SJCRH30 (cell line): ENCODE measurements at places on chromosomes 16 and 17. TPM values are rescaled to one million over a fixed set of nuclear protein-coding genes. Genes with fewer than 3 reads are reported as not detected.
A peak's percentile ranks its signal among the peaks of the same experiment; 100 is the strongest.

GRCh38 chr17:48148029-48148770, 40.6 kb downstream of the SNX11 start:
- peak; percentile 39 for DNase-seq

Gene ASPHD1
- total RNA-seq, result 0.06 and 0.35 TPM in 2 replicates

Gene ENKD1
- 2.5 and 3.0 TPM in 2 replicates for total RNA-seq

Gene LRRC37A
- 3.8 and 4.0 TPM in 2 replicates for total RNA-seq

DNA sequence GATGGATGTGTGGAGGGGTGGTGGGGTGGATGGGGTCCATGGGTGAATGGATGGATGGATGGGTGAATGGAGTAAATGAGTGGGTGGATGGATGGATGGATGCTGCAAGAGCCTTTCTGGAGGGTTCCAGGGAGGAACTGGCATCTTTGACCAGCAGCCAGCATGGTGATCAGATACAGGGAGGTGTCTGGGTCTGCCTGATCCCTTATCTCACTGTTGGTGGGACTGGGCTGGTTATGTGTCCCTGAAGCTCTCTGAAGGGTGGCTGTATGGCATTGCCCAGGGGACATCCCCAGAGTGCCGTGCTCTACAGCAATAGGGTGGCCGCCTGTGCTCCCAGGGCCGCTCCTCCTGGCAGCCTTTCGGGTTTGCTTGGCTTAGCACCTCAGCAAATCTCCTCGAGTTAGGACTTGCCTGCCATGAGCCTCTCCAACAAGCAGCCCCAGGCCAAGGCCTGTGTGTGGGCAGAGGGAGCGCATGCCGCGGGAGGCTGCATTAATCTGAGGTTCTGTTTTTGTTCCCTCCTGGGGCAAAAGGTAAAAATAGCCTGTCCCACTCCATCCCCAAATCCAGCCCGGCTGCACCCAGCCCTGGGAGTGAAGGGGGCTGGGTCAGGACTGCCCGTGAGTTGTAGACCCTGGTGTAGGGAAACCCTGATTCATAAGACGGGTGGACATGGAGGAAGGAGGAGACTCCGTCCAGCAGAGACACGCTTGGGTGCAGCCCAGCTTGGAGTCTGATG, 165.4 kb downstream of the SEC14L1 start:
- DNase-seq, result no peak

- peak; percentile 55 for DNase-seq
Measured at GRCh38 chr16:89370081-89370511, 120.3 kb downstream of the ANKRD11 start.

- peak; percentile 5 for DNase-seq
Measured at GRCh38 chr17:33377837-33378595, 84.9 kb upstream of the ASIC2 start.

Gene PRM1
- total RNA-seq, result not detected in 2 replicates

GRCh38 chr17:40112191-40112711, 9.5 kb upstream of the MSL1 start:
- DNase-seq, result no peak

- no peak for DNase-seq
Measured at GRCh38 chr16:79089735-79090284, 510.7 kb downstream of the MAF start.

DNA sequence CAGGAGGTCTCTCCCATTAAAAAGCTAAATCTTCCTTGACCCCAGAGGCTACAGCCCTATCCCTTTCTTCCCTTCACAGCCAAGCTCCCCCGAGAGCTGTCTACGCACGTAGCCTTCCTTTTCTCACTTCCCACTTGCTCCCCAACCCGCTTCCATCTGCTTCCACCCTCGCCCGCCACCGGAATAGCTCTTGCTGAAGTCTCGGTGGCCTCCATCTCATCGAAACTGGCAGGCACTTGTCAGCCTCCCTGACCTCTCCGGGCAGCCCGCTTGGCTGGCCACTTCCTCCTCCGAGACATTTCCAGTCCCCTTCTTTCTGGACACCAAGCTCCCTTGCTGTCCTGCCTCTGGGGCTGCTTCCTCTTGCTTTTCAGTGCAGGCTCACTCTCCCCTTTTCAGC, 10.7 kb upstream of the EPOP start:
- no peak for DNase-seq

DNA sequence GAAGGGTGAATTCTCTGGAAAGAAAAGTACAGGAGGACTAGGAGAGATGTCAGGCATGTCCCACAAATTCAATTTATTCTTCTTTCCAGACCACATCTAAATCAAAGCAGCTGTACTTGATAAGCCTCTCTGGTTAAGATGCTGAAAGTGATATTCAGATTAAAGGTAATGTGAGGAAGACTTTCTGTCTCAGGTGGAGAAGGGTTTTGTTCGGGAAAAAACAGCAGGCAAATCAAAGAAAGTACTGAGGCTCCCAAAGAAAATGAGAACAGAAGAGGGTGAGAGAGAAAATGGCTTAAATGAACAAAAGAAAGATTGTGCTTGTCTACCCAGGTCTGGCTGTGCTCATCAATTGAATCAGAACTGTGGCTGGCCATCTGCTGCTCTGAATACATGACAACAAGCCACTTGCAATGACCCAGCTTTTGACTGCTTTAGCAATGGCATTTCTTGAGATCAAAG, 55.6 kb downstream of the MMD start:
- DNase-seq, result no peak

DNA sequence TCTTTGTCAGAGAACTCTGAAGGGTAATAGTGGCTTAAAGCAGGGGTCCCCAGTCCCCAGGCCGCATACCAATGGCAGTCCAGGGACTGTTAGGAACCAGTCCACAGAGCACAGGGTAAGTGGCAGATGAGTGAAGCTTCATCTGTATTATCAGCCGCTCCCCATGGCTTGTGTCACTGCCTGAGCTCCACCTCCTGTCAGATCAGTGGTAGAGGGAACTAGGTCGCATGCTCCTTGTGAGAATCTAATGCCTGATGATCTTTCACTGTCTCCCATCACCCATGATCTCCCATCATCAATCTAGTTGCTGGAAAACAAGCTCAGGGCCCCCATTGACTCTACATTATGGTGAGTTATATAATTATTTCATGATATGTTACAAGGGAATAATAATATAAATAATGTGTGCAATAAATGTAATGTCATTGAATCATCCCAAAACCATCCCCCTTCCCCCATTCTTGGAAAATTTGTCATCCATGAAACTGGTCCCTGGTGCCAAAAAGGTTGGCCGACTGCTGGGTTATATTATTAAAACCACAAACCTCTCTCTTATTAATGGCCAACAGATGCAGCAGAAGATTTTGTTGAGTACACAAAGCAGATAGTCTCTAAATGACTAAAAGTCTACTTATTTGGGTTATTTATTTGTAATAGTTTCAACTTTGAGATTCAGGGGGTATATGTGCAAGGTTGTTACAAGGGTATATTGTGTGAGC, 782.7 kb downstream of the CDH11 start:
- no peak for DNase-seq

DNA sequence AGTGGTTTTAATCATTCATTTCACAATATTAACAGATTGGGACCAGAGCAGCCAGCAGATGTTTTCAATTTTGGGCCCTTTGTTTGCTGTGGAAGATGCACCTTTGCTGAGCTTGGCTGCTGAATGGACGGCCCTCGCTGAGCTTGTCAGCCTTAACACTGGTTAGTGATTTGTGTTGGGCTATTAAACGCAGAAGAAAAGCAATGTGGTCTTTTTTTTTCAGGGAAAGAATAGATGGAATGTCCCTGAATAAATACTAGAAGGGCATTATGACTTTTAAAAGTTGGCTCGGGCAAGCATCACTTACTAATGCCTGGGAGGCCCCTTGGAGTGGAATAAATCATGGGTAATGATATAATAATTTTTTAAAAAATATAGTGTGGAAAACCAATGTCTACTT, 297.0 kb downstream of the MAP2K6 start:
- no peak for DNase-seq

Gene TBX6
- total RNA-seq, result 0.18 and 0.73 TPM in 2 replicates

Gene KRT39
- not detected in 2 replicates for total RNA-seq

GRCh38 chr16:49583911-49584310, 210.3 kb downstream of the C16orf78 start:
- no peak for DNase-seq

GRCh38 chr17:32546031-32546444, 59.2 kb downstream of the CDK5R1 start:
- DNase-seq, result no peak

Gene IRX5
- 8.3 and 11.4 TPM in 2 replicates for total RNA-seq

Gene ZNF785
- 13.1 and 18.2 TPM in 2 replicates for total RNA-seq

DNA sequence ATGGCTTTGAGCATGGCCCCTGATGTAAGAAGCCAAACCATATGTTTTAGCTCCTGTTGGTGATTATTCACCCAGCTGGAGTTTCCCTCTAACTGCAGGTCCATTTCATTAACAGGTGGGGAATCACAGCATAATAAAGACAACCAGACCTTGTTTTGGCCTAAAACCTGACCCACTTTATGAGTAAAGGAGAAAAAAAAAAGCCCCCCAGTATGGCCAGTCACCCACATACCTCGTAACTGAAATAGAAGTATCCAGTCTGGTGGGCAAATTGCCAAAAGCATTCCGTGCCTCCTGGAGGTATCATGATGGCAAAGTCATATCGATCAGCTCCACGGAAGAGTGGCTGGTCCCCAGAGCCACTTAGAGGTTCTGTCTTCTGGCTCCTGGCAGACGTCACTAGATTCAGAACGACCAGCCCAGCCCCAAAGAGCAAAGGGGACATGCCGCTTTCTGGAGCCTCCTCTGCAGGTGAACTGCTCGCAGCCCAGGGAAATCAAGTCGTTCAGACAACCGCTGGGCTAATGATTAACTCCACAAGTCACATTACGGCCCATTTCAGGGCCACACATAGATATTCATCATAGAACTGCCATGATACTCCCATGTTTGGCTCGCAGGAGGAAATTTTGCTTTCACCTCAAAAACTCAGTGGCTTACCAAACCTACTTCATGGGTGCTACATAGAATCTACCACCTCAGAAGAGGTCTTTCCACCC, at the start of gene TMED6:
TMED6 (minus strand) TSS at position 478 of the 719 bp plus-strand sequence; CDS start at position 445, 33 bp downstream.
- DNase-seq, result no peak

Gene TSR3
- 48.3 and 50.5 TPM in 2 replicates for total RNA-seq

- DNase-seq, result no peak
Measured at GRCh38 chr17:48770954-48771353, 42.4 kb upstream of the HOXB13 start.

DNA sequence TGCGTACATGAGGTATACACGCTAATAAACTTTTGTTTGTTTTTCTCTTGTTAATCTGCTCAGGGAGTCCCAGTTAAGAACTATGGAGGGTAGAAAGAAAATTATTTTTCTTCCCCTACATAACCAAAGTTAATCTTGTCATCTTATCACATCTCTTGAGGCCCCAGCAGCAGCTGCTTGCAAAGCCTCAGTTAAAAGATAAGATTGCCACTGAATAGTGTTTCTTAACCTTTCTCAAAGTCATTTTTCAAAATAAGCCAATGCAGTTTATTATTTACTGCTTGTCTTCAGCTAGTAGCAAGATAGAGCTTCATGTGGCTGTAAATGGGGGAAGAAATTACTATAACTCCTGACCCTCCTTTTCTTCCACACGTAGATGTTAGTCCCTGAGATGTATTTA, 21.5 kb upstream of the APOH start:
- DNase-seq, result peak; percentile 13

DNA sequence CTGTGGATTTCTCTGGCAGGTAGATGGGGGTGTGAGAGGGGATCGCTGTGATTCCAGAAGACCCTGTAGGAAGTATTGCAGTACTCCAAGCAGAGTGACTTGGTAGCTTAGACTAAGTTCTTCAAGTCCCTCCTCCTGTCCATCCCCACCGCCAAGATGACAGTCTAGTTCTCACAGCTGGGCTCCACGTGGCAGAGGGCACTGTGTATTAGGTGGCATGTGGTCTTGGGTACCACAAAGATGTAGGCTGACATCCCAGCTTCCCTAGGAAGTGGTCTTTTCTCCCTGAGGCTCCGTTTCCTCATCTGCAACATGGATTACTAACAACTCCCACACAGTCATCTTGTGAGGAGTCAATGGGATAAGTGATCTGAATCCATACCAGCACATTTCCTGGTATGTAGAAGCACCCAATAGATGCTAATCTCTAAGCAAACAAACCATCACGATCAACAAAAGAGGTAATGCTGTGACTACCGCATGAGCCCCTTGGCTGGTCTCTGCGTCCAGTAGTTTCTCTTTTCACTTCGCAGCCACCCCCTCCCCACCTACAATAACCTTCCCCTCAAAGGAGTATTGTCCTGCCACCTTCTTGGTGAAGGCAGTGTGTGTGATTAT, 349.1 kb upstream of the EEF2KMT start:
- no peak for DNase-seq

Gene KLHL10
- not detected in 2 replicates for total RNA-seq

Gene ENPP7
- not detected in 2 replicates for total RNA-seq

DNA sequence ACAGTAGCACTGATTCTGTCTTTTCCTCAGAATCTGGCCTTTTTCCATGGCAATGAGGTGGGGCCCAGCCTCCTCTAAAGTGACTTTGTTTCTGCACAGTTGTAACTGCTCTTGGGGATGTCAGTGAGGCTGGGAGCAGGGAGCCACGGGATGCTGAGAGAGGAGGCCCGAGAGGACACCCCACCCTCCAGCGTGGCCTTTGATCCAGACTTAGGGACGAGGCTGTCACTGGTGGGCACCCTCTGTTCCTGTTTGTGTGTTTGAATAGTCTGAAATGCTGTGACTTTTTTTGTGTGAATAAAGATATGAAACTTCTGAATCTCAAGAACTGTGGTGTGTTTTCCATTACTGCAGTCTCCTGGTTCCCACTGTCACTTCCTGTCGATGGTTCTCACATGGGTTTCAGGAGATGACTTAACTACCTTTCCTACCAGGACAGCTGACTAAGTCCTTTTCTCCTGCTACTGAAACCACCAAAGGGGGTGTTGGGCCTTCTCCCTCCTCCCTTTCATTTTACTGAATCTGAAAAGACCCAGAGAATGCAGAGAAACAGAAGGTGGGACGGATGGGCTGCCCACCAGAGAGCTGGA, 18.6 kb downstream of the KCTD2 start:
- DNase-seq, result no peak

- DNase-seq, result no peak
Measured at GRCh38 chr16:67200491-67200890, 1.6 kb downstream of the ELMO3 start.

- no peak for DNase-seq
Measured at GRCh38 chr17:7043182-7043496, 753 bp downstream of the SLC16A11 start.
